Adipocyte (in vitro differentiated cells): ENCODE measurements at places on chromosomes 3 and 15.

DNA sequence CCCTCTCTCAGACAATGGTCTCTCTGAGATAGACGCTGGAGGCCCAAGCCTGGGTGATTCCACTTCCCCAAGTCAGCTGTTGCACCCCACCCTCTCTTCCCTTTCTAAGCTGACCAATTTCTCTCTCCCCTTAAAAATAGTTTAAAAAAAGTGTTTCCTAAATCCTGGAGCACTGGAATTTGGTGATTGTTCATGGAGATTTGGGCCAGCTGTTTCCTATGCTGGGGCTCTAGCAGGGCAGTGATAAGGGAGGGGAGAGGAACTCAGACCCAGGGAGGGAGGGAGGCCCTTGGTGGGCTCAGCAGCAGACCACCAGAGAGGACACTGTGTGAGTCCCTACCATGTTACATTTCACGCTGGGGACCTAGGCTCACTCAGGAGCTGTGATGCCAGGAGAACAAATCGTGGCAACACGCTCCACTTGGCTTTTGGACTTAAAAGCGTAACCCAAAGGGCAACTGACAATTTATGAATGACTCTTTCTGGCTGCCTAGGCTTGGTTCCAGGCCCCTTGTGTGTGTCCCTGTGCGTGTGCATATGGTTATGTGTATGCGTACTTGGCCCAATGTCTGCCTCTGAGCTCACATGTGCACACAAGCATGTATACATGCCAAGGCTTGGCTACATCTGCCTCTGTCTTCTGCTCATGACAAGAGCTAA is 59.8 kb upstream of the INSYN1 start:
- no peak for DNase-seq

- DNase-seq, result no peak
These were observed 114.0 kb upstream of the RGMA start for GRCh38 chr15:93203036-93203435.

- DNase-seq, result peak; percentile 42
These were observed 15.7 kb upstream of the KIF23 start for GRCh38 chr15:69398491-69398891.

DNA sequence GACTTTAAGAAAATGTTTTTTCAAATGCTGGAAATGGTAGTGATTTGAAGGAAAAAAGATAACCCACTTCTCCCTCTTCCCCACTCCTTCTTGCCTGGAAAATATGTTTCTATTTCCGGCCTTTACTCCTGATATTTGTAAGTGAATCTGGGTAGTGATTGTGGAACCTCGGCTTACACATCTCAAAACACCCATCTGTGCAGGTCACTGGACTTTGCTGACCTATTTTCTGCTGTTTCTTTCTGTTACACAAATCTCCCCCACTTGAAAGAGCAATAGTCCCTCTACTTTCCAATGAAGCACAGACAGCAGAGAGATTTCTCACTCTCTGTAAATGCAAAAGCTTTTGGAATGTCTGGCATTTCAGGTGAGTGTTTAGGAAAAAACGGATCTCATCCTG is 76.9 kb upstream of the ICE2 start:
- no peak for DNase-seq

GRCh38 chr3:8974458-8974857 is 11.2 kb upstream of the RAD18 start:
- no peak for DNase-seq

- peak; percentile 43 for DNase-seq
These were observed 113.7 kb upstream of the SMAD3 start for GRCh38 chr15:66951531-66952320.

- DNase-seq, result no peak
These were observed 529.1 kb upstream of the CCDC54 start for GRCh38 chr3:106848099-106848498.

DNA sequence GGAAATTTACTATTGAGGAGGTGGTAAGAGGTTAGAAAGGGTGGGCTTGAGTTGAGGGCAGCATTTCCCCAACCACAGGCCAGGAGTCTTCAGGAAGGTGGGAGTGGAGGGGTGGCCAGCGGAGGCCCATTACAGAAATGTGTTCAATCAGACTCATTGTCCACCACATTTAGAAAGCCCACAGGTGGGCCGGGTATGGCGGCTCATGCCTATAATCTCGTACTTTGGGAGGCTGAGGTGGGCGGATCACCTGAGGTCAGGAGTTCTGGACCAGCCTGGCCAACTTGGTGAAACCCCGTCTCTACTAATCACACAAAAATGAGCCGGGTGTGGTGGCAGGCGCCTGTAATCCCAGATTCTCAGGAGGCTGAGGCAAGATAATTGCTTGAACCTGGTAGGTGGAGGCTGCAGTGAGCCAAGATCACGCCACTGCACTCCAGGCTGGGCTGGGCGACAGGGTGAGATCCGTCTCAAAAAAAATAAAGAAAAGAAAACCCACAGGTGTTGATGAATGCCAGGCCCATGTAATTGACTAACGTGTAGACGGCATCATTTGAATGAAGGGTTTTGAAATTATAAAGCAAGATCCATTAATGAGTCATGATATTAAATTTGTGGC is 12.2 kb upstream of the SYNM start:
- DNase-seq, result no peak

DNA sequence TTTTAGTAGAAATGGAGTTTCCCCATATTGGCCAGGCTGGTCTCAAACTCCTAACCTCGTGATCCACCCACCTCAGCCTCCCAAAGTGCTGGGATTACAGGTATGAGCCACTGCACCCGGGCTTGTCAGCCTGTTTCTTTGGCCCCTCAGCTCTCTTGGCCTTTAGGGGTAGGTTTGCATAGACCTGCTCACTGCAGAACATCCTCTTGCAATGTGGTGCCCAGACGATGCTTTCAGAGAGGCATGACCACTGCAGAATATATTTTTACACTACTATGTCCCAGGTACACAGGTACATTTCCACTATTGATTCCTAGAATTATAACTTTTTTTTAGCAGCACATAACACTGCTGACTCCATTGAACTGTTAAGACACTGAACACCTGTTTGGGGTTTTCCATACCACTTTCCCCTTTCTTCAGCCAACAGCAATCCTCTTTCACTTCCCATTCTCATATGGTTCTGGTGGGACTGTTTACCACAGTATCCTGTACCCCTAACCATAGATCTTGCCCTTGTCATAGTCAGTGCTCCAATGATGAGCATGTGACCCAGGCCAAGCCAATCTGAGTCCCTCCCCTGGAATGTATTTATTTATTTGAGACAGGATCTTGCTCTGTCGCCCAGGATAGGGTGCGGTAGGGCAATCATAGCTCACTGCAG is 21.1 kb downstream of the CCDC32 start:
- no peak for DNase-seq

DNA sequence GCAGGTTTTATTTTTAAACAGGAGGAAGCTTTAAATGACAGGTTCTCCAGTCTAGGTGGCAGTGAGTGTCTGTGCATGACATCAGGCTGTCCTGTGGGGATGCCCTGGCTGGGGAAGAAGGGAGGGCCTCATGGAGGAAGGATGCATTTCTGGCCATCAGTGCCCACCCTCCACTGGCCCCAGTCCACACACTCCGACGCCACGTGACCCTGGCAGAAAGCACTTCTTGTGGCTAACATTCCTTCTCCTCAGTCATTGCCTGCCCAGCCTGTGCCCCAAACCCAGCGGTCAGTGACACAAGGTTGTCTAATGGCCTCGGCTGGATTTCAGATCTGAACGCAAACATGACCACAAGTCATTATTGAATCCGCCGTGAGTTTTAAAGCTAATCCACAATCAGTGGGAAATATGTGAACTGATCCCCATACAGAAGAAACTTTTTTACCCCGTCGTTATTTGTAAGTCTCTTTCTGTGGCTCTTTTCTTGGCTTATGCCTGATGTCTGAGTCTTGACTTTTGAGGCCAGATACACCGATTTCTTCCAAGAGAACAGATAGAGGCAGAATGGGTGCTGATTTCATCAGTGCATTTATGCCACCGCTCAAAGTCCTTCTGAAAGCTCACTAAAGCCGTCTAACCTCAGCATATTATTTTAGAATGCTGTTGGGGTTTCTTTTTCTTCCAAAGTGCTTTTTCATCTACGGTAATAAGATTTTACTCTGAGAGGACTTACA is 17.3 kb upstream of the LRRK1 start:
- DNase-seq, result peak; percentile 72

- no peak for DNase-seq
These were observed 223.3 kb downstream of the FAM43A start for GRCh38 chr3:194908972-194909371.

GRCh38 chr3:77563012-77563411 is 523.1 kb downstream of the ROBO2 start:
- DNase-seq, result peak; percentile 18

- no peak for DNase-seq
These were observed 694 bp upstream of the EEFSEC start for GRCh38 chr3:128152419-128153155.

GRCh38 chr15:65069179-65069578 is 1.4 kb upstream of the RASL12 start:
- peak; percentile 66 for DNase-seq

DNA sequence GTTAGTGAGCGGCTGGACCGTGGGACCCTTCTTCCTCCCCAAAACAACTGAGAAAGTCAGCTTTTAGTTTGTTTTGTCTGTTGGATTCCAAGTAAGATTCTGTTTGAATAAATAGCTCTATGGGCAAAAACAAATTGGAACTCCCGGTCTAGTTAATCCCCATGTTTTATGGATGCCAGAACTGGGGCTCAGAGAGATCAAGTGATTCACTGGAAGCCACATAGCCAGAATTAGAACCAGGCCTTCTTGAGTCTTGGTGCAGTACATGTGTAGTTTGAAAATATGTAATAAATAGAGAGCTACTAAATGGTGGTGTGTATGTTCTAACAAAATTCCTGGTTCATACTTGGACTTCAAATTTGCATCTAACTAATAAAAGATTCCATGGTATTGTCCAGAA is 29.3 kb upstream of the POLR2M start:
- peak; percentile 55 for DNase-seq

- peak; percentile 34 for DNase-seq
These were observed 55.4 kb downstream of the ATP13A4 start for GRCh38 chr3:193499136-193499770.

GRCh38 chr15:70963199-70963598 is 70.6 kb downstream of the LRRC49 start:
- DNase-seq, result no peak

DNA sequence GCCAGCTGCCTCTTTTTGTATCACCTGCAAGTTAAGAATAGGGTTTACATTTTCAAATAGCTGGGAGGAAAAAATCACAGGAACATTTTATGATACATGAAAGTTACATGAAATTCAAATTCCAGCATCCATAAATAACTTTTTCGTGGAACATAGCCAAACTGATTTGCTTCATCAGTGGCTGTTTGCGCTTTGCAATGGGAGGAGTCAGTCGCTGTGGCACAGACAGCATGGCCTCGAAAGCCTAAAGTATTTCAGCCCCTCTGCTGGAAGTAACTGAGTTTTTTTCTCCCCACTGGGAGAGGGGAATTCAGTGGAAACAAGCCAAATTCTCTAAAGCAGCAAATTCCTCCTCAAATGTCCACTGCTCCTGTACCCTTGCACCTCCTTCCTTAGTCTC is 271.9 kb downstream of the SUCLG2 start:
- DNase-seq, result peak; percentile 23

GRCh38 chr3:30835667-30836066 is 58.8 kb downstream of the GADL1 start:
- no peak for DNase-seq

DNA sequence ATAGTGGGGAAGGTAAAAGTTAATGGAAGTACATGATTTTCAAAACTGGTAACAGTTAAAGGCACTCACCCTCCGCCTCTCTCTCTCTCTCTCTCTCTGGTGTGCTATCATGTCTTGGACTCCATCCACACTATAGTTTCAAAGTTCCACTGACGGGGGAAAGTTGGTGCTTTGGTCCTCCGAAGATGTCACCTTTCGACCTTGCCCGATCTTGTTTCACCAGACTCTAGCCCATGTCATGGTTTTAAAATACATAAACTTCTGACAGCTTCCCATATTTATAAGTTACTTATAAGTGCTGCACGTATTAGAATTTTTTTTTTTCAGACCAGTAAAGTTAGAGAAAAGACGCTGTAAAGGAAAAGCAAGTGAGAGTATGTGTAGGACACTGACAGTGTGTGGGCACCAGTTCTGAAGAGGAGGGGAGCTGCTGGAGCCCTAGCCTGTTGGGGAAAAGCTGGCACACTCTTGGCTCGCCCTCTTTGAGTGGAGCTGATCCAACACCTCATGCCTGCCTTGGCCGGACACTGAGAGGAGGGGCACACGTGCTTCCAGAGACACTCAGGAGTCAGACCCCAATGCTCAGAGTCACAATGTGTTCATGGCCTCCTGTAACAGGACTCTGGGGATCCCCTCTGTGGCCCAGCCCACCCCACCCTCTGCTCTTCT is 200.5 kb upstream of the TPM1 start:
- DNase-seq, result no peak

- no peak for DNase-seq
These were observed 64.8 kb upstream of the CSTA start for GRCh38 chr3:122260206-122260605.

DNA sequence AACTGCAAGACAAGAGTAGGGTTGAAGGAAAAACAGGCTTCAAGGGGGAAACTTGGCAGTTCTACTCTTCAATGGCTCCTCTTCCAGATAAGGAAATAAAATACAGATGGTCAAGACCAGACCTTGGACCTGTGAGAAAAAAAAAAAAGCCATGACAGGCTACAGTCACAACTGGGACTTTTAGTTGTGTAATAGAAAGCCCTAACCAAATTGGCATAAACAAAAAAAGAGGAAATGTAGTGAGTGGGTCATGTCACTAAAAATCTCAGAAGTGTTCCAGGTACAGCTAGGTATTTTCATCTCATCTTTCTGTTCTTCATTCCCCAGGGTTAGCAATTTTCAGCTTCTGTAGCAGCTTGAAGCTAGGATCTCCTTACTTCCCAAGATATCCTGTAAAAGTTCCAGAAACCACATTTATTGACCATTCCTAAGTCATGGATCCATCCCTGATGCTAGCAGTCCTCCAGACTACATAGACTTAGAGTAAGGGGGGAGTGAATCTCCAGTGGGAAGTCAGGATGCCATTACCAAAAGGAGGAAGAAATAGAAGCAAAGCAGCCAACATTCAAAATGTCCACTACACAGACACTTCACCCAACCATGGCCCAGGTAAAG is 61.0 kb upstream of the CSTA start:
- no peak for DNase-seq

DNA sequence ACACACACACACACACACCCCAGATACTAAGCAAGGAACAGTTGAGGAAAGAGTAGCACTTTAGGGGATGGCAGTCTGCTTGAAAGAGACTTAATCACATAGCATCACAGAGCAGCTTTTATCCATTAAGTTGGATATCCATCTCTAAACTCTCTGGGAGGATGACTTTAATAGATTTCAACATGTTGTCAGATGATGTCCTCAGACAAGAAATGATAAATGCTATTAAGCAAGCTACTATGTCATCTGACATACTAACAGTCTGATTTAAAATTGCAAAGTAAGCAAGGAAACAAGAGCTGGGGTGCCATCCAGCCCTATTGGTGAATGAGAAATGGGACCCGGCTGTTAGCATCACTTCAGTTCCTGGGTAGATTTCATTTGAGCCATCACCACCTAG is 136.9 kb downstream of the PLCL2 start:
- DNase-seq, result no peak

GRCh38 chr3:74268753-74269152 is 345.7 kb downstream of the CNTN3 start:
- DNase-seq, result no peak
